AG04449 (cell line): ENCODE measurements at places on chromosomes 11 and 22.

- no peak for DNase-seq
Observed at GRCh38 chr11:58485961-58486360, 21.9 kb downstream of the OR5B21 start.

DNA sequence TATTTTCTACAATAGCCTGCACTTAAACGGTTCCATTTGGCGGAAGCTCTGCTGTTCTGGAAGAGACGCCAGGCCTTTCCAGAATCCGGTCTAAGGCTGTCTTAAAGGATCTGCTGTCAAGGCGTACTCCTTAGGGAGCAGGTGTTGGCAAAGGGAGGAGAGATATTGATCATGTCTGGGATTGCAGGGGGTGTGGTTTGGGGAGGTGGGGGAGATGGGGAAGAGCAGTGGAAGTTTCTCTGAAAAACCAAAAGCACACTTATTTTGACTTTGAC, 22.5 kb upstream of the WNT11 start:
- DNase-seq: no peak

- no peak for DNase-seq
Observed at GRCh38 chr11:60996381-60997138, 25.1 kb downstream of the CD6 start.

DNA sequence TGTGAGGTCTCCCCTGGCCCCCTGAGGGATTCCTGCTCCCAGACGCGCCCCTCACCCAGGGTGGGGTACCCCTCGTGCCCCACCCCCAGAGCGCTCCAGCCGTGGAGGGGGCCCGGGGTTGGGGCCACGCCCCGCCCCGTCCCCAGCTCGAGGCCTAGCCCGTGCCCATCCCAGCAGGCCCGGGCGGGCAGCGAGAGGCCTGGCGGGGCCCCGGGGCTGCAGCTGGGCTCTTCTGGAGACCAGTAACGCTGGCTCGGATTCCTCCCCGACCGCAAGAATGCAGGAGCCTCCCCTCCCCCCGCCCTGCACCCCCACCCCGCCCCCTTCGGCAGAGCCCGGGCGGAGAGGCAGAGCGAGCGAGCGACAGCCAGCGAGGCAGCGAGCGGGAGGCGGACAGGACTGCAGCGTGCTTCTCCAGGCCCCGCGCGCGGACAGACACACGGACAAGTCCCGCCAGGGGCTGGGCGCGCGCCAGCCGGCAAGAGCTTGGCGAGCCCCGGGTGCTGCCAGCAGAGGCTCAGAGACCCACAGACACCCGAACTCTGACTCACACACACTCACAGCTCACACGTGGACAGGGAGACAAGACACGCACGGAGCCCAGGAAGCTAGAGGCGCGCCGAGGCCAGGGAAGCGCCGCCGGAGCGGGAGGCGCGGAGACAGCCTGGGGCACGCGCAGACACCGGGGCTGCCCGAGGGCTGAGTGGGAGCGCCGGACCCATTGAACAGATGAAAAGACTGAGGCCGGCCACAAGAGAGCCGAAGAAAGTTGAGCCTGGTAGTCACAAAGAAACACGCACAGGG, 15.2 kb downstream of the BCL9L start:
- DNase-seq: no peak

DNA sequence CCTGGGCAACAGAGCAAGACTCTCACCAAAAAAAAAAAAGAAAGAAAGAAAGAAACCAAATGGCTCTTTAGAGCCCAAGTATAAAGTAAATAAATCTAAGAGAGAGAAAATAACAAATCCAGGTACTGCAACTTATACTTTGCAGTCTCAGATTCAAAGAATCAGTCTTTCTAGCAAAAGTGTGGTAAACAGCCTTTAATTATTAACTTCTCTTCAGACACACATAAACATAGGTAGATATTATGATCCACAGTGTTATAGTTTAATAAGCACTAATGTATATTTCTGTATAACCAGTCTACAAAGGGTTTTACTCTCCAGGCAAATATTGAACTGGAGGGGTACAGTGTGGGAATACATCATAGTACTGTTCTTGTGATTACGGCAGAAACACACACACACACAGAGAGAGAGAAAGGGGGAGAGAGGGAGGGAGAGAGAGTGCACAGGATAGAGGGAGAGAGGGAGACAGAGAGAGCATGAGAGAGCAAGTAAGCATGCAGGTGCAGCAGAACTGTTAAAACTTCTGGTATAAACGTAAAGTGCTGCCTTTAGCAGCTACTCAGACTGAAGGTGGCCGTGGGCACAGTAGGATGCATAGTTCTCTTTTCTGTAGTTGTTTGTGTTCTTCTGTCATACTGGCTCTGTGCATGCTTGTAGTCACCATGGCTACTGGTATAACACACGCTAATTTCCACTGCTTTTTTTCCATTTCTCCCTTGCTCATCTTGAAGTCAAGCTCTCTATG, 32.3 kb downstream of the MTMR2 start:
- no peak for DNase-seq

DNA sequence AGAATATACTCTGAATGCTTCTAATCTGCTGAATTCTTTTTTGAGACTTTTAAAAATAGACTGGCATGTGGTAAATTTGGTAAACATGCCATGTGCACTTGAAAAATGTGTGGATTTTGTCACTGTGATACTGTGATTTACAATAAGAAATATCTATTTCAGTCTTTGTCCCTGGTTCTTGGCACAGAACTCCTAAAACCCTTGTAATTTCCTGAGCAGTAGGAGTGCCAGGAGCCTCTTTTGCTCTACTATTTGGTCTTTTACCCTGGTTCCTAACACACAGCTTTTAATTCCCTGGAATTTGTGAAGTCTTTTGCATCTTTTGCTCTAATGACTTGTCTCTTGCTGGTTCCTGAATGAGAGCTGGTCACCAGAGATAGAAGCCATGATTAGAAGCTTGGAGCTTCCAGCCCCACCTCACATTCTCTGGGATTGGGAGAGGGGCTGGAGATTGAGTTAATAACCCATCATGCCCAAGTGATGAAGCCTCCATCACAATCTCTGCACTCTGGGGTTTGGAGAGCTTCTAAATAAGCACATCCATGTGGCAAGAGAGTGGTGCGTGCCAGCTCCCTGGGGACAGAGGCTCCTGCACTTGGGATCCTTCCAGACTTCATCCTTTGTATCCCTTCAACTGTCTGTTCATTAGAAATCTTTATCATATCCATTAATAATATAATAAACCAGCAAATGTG, 27.2 kb upstream of the SYT13 start:
- DNase-seq: no peak

DNA sequence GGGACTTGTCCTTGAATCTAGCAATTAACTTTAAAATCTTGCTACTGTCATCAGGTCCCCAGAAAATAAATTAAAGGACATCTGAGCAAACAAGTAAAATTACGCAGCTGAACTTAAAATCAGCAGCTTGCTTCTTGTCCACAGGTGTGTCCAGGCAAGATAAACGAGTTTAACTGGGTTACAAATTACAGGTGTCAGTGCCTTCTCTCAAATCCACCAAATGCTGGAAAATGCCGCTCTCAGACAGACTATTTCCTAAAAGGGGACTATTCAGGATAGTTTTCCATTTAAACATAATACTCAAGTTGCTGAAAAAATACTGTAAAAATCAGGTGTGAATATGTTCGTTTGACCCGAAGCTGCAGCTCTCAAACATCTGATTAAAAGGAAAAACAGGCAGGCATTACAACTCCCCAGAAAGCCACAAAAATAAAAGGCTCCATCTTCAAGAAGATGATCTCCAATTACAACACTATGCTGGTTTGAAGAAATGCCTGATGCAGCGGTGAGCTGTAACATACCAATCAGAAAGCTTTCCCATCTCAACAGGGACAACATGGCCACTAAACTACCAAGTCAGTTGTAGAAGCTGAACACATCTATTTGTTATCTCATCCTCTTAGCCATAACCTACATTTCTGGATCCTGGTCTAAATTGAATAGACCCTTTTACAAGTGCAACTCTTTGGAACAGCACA, 82.1 kb downstream of the CADM1 start:
- DNase-seq: no peak

DNA sequence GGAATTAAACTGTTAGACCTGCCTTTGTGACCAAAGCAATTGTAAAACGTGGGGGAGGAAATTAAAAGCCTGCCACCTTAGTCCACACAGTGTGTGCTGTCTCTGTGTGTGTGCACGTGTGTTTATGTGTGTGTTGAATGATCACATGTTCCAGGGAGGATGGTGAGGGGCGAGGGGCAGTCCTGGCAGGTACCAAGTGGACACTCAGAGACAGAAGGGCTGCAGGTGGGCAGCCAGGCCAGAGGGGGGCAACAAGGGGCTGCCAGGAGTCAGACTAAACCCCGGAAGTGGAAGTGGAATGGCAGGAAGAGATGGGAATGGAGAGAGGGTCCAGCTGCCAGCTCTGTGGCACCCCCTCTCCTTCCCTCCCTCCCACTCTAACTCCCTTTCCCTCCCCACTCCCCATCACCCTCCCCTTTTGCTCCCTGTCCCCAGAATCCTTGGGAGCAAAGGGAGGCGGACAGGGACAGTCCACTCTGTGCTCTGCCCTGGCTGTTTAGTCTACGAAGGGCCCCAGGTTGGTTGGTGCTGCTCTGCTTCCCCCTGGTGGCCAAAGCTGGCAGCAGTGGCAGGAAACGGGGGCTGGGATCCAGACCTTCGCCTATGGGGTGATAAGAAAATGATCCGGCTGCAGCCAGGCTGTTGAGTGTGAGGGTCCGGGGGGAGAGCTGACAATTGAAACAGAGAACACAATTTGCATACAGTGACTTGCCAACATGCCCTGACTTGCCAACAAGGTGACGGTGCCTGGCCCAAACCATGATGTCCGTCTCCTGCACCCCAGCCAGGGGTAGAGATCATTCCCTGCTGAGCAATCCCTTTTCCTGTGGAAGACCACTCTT, 24.4 kb downstream of the P2RY2 start:
- DNase-seq: no peak

- no peak for DNase-seq
Observed at GRCh38 chr11:77322926-77323590, 21.6 kb upstream of the GDPD4 start.

GRCh38 chr11:124050748-124051147, 9.6 kb upstream of the OR10G7 start:
- DNase-seq: no peak

GRCh38 chr11:73262851-73263495, 9.2 kb upstream of the P2RY6 start:
- no peak for DNase-seq

GRCh38 chr11:86136538-86136937, 67.7 kb upstream of the PICALM start:
- no peak for DNase-seq

- DNase-seq: no peak
Observed at GRCh38 chr11:68551777-68552176, 91.2 kb downstream of the PPP6R3 start.
